Mammary epithelial cell (primary cell): ENCODE measurements at places on chromosomes 13 and 19. TPM values are rescaled to one million over a fixed set of nuclear protein-coding genes. Genes with fewer than 3 reads are reported as not detected.
A peak's percentile ranks its signal among the peaks of the same experiment; 100 is the strongest.

ZNF180 gene
- 7.2 TPM for total RNA-seq

ZNF414 gene
- total RNA-seq: 18.9 and 23.2 TPM in 2 replicates

HRC gene
- not detected in 2 replicates for total RNA-seq

PRR36 gene
- total RNA-seq: under 0.01 TPM

CAPN12 gene
- 0.49 and 0.59 TPM in 2 replicates for total RNA-seq

F10 gene
- total RNA-seq: not detected in 2 replicates

PNPLA6 gene
- 100 TPM for total RNA-seq

SCEL gene
- total RNA-seq: 1.1 and 1.7 TPM in 2 replicates

FGF14 gene
- total RNA-seq: not detected

ADAMTS10 gene
- total RNA-seq: 0.67 TPM

MEDAG gene
- total RNA-seq: not detected in 2 replicates

EFNA2 gene
- total RNA-seq: 0.33 TPM in 1 of 2 replicates, not detected in the other

ZNF540 gene
- total RNA-seq: 1.5 TPM

KANK3 gene
- total RNA-seq: 0.33 TPM

ADAT3 gene
- total RNA-seq: 5.3 and 7.3 TPM in 2 replicates

GJA3 gene
- 4.2 TPM for total RNA-seq

OR7A5 gene
- total RNA-seq: not detected in 2 replicates

DNA sequence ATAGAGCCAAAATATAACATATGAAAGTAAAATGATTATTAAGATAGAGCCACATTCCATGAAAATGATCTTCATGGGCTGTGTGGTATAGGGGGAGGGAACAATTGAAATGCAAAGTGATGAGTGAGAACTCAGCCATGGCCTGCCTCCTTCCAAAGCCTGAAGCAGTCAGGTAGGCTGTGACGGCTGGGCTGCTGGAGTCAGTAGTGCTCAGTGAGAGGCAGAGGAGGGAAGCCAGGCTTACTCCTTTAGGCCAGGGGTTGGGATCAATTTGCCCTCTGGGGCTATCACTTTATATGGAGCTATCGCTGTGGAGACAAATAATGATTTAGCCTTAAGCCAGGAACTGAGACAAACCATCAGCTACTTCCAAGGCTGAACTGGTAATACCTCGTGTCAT, 654.9 kb downstream of the FGF9 start:
- DNase-seq: no peak

GRCh38 chr13:102707467-102707866, 12.6 kb upstream of the METTL21C start:
- DNase-seq: peak; percentile 90

DNA sequence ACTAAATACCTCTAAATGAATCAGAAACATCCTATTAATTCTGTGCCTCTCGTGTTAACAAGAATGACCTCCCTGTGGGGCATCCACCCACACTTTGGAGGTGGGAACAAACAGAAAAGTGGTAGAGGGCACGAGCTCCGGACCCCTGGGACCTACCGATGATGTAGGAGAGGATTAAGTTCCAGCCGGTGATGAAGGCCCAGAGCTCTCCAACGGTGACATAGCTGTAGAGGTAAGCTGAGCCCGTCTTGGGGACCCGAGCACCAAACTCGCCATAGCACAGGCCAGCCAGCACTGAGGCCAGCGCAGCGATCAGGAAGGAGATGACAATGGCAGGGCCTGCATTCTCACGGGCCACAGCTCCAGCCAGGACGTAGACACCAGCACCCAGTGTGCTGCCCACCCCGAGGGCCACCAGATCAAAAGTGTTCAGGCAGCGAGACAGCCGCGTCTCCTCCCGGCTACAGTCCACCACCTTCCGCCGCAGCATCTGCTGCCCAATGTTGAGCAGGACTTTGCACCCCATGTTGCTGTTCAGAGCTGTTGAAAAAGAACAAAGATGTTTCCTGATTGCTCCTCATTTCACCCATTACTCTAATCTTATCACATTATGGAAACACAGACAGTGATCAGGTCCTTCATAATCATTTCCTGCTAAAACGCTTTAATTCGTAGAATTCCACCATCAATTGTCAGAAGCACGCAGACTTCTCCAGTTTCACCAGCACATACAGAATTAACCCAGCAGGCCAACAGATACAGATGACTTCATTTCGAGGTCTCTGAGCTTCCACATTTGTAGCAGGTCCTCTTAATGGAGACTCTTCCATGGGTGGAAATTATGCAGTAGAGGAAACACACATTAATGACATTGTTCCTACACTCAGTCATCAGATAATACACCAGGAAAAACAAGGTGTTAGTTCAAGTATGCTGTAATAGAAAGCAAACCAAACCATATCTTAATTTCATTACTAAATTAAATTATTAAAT, 59.5 kb downstream of the SLC7A1 start:
- no peak for DNase-seq

DNA sequence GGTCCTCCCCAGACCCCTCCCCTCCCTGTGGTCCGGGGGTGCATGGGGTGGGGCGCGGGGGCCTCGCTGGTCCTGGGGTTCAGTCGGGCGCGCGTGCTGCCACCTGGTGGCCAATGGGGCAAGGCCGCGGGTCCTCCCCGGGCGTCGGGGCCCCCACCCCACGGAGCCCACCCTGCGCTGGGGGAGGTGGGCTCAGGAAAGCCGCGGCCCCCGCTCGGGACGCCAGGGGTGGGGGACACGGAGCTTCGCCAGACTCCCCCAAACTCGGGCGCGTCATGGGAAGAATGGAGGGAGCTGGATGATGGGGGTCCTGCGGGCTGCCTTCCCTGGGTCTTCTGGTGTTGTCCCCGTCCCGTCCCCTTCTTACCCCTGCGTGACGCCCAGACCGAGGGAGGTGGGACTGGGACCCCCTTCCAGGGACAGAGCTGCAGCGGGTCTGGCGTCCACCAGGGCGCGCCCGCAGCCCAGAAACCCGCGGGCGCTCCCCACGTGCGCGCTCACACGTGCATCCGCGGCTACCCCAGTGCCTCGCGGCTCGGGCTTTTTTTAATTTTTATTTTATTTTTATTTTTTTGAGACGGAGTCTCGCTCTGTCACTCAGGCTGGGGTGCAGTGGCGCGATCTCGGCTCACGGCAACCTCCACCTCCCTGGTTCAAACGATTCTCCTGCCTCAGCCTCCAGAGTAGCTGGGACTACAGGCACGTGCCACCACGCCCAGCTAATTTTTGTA, 19.8 kb upstream of the TCF3 start:
- no peak for DNase-seq

DNA sequence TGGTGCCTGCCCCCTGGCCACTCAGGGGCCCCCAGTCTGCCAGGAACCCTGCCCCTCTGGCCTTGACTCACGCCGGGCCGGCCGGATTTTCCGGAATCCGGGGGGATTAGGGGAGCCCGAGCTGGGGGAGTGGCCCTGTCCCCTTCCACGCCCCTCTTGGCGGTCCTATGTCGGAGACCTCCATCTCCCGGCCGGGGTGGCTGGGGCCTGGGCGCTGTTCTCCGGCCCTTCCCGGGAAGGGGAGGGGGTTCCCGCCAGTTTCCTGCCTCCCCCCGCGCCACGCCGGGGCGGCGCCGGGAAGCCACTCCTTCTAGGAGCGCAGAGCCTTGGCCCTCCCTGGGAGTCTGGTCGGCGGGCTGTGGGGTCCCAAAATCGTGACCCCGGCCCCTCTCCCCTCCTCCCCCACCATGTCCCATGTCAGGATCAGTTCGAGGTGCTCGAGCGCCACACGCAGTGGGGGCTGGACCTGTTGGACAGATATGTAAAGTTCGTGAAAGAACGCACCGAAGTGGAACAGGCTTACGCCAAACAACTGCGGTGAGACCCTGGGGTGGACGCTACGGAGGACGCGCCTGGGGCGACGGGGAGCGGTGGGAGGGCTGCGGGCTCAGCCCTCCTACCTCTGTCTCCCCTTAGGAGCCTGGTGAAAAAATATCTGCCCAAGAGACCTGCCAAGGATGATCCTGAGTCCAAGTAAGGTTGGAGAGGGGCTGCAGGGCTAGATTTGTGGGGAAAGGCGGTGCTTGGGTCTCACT, 1.3 kb downstream of the TRIP10 start:
- peak; percentile 35 for DNase-seq

- DNase-seq: no peak
Measured at GRCh38 chr19:6721773-6722172, 1.3 kb upstream of the C3 start.

DNA sequence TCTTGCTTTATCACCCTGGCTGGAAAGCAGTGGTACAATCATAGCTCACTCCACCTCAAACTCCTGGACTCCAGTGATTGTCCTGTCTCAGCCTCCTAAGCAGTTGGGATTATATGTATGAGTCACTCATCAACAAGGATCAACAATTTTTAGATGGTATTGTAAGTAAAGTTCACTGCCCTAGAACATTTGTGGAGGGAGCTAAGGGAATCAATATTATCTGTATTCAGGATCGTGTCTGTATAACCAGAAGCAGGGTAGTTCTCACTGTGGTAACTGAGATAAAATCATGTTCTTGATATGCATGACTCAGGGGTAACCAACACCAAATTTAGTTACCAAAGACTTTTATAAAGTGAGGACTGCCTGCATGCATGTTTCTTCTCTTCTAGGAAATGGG, 27.0 kb downstream of the ZMYM5 start:
- DNase-seq: peak; percentile 13

DNA sequence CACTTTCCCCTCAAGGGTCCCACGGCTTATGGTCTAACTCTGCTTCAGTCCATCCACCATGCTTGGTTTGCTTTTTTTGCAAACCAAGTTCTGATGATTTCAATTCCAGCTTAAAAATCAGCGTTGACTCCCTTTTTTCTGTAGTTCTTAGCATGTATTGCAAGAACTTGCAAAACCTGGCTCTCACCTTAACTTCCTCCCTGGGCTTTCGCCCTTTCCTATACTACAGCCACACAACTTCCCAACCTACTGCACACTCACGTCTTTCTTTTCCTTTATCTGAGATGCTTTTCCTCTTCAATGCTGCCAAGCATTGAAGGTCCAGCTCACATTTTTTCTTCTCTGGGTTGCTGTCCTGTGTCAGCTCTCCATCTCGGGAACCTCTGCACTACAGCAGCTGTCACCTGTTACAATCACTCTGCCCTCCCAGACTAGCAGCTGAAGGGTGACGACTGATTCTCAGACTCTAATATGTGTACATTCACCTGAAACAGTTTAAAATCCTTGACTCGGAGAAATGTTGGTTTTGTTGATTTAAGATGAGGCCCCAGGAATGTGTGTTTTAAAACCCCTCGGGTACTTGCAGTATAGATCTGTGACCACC, 143.7 kb downstream of the FREM2 start:
- no peak for DNase-seq

GRCh38 chr19:38614289-38614688, 3.5 kb downstream of the MAP4K1 start:
- no peak for DNase-seq

GRCh38 chr13:24672141-24673132, 7.8 kb upstream of the ATP12A start:
- DNase-seq: no peak

GRCh38 chr13:108682714-108683113, 53.3 kb downstream of the MYO16 start:
- DNase-seq: no peak

- peak; percentile 59 for DNase-seq
Measured at GRCh38 chr13:99018418-99019180, 40.7 kb upstream of the DOCK9 start.

DNA sequence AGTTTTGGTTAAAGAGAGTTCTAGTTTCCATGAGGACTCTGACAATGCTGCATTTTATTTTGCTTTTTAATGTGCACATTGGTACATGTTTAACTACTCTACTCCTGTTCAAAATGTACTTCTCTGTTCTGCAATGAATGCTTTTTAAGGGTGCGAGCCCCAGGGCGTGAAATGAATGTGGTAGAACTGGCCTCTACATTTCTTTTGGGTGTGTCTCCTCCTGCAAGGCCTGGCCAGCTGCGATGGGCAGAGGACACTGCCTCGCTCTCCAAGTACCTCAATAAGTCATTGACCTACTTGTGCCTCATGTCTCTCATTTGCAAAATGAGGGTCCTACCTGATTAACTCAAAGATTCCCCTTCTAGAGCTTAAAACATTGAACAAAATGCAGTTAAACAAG, 6.7 kb downstream of the RGS9BP start:
- no peak for DNase-seq

GRCh38 chr13:108895220-108895704, 265.9 kb downstream of the MYO16 start:
- peak; percentile 65 for DNase-seq

DNA sequence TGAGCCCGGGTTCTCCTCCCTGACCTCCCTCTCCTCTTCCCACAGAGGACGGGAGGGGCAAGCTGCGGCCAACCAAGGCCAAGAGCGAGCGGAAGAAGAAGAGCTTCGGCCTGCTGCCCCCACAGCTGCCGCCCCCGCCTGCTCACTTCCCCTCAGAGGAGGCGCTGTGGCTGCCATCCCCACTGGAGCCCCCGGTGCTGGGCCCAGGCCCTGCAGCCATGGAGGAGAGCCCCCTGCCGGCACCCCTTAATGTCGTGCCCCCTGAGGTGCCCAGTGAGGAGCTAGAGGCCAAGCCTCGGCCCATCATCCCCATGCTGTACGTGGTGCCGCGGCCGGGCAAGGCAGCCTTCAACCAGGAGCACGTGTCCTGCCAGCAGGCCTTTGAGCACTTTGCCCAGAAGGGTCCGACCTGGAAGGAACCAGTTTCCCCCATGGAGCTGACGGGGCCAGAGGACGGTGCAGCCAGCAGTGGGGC, 162.2 kb downstream of the KDM4B start:
- no peak for DNase-seq

GRCh38 chr13:46484561-46484960, 68.4 kb upstream of the LRCH1 start:
- no peak for DNase-seq

GRCh38 chr19:8194528-8195267, 14.5 kb upstream of the CERS4 start:
- peak; percentile 40 for DNase-seq

GRCh38 chr13:60765700-60766411, 368.8 kb downstream of the TDRD3 start:
- no peak for DNase-seq

DNA sequence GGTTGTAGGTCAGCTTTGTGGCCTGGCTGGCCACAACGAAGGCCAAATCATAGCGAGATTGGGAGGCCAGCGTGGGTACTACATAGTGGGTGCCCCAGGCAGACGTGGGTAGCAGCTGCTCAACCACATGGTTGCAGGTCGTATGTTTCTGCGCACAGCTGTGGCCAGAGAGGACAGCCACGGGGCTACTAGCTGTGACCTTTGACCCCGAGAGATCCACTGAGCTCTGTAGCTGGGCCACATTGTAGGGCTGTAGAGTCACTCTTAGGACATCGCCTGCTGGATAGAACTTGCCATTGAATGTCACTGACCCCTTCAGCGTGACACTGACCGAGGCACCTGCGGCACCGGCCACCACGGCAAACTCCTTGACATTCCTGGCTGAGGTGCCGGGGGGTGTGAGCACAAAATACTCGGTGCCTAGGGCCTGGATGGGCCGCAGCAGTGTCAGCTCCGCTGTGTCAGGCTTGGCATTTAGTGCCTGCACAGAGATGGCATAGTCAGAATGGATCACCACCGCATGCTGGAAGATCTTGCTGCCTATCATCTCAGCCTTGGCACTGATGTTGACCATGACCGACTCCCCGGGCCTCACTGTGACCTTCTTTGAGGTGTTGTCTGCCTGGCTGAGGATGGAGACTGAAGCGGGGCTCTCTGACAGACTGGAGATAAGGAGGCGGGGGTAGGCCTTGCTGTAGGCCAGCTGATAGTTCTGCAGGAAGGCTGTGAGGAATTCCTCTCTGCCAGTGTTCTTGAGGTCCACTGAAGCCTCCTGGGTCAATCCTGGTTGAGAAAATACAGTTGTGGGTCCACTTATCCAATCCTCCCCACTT, 6.7 kb downstream of the FCGBP start:
- no peak for DNase-seq

GRCh38 chr13:37289212-37289935, 183.9 kb upstream of the CSNK1A1L start:
- no peak for DNase-seq

- no peak for DNase-seq
Measured at GRCh38 chr13:101360525-101360924, 55.8 kb downstream of the NALCN start.

GRCh38 chr13:111066544-111066943, 48.6 kb upstream of the ARHGEF7 start:
- DNase-seq: no peak
